ENCODE measurements at places on chromosomes 3 and 15.

DNA sequence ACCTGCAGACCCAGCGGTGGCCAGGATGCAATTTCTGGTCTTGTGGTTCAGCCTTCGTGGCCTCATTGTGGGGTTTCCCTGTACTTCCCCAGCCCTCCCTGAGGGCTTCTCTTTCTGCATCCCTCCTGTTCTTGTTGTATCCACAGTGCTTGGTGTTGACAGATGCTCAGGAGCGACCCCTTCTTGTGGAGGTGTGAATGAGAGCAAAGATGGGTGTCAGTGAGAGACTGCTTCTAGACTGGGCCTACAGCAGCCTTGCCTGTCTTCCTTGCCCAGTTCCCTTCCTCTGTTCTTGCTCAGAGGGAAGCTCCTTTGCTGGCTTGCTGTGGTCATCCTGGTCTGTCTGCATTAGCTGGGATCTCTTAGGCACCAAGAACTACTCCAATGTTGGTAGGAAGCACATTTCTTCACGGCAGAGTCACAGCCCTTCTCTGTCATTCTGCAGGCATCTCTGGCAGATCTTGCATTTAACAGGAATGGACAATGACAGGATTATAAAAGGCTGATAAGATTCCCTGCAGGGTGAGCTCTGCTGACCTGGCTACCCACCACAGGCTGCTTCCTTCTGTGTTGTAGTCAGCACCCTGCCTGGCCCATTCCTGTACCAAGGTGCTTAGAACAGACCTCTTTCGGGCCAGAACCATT, 317.8 kb upstream of the C2CD4B start:
- no peak for DNase-seq

DNA sequence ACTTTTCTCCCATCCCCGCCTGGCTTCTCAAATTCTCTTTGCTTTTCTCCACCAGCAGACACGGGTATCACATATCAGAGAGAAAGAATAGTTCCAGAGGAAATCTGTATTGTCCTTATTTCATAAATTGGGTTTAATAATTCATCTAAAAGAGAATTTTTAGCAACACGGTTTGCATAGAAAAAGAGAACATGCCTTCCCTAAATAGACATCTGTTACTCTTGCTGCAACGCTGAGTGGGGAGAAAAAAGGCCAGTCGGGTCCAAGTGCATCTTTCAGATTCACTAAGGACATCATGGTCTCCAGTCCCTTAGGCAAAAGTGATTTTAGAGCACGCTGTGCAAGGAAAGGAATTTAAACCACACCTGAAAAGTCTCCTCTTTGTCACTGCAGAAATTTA, 201.3 kb downstream of the ABHD5 start:
- DNase-seq, result no peak

DNA sequence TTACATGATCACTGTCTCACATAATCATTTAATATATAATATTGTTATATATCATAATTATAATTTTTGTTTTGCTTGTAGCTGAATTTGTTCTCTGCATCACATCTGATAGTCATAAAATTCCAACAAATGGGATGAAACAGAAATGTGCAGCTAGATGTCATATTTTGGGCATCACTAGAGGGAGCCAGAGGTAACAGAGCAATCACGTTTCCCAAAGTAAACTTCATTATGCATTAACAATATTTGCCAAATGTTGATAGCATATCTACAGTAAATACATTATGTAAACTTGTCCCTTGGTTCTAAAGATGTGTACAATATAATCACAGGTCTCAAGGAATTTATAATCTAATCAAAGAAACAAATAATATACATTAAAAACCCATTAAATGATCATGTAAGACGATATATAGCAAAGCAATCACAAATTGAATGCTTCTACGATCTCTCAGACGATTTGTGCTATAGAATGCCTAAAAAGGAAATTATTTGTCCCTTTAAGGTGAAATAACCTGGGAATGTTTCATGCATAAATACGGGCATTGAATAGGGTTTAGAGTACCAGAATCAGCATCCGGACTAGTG, 234.2 kb upstream of the MCTP2 start:
- DNase-seq, result peak; percentile 38

DNA sequence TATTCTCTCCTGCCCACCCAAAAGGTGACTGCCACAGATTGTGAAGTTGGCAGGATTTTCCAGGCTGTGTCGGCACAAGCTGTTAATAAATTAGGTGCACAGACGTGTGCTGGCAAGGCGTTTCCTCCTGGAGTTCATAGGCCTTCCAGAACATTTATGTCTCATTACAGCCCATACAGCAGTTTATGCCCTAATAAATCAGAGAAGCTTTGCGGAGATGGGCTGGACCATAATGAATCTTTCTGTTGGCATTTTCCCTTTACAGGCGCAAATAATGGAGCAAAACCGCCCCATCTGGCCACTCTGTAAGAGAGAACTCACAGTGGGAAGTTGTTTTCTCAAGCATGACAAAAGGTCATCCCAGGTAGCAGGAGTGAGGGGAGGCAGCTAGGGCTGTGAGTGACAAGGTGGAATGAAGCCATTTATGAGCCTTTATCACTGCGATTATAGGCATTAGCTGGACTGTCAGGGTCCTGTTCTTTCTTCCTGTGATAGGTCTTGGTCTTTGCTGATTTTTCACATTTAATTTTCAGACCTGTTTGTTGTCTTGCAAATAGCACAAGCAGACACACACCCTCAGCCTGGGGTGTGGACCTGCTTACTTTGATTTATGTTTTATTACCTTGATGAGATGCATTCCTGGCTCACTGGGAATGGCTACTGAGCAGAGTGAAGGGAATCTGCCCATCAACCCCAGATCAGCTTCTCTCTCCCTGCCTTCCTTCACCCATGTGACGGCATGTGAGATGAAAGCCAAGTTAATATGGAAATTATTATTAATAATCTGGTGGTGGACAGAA, 257.5 kb downstream of the LRTM1 start:
- no peak for DNase-seq

DNA sequence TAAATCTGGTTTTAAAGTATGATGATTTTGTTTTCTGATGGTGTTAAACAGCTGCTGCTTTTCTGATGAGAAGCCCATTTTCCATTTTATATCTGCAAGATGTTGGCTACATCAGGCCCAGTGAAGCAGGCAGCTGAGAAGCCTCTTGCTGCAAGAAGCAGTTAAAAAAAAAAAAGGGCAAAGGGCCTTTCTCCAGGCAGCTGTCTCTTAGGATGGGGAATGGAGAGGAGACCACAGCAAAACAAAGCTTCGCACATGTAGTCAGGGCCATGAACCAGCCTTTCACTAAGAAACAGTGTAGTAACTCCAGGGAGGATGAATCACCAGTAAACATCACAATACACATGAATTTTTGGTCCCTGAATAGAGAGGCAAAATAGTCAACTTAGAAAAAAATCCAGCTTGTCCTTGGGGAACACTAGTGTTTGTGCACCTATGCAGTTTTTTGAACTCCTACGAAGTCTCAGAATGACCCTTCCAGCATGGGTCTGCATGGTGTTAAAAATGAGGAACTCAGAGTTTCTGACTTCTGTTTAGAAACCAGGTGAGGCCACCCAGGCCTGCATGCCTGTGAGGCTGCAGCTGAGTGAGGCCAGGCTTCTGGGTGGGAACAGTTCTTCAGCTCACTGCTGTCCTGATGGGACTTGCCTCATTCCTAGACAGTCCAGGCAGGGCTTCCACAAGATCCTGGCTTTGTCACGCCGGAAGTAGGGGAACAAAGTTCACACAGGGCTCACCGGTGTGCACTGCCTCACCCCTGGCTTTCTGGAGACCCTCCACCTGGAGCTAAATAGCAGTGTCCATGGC, 518.7 kb downstream of the MCTP2 start:
- no peak for DNase-seq

GRCh38 chr15:48090666-48091065, 30.1 kb upstream of the SLC24A5 start:
- no peak for DNase-seq

DNA sequence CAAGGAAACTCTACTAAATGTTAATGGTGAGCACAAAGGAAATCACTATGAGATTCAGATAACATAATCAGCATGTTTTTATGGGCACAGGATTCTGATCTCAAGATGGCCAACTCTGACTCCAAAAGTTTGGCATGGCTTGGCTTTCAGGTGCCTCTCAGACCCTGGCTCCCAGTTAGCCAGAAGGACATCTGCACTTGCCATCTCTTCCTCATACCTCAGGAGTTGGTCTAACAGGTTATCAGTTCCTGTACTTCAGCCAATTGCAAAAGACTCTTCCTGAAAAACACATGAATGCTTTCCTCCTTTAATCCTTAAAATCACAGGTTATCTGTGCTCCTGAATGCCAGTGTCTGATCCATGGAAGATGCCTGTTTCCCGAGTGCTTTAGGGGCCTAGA, 25.0 kb downstream of the TMPRSS7 start:
- DNase-seq, result no peak

All from pons (tissue), 1 donor.